Right ventricle myocardium superior (tissue), 1 donor: ENCODE measurements at places on chromosomes 1 and 21.

DNA sequence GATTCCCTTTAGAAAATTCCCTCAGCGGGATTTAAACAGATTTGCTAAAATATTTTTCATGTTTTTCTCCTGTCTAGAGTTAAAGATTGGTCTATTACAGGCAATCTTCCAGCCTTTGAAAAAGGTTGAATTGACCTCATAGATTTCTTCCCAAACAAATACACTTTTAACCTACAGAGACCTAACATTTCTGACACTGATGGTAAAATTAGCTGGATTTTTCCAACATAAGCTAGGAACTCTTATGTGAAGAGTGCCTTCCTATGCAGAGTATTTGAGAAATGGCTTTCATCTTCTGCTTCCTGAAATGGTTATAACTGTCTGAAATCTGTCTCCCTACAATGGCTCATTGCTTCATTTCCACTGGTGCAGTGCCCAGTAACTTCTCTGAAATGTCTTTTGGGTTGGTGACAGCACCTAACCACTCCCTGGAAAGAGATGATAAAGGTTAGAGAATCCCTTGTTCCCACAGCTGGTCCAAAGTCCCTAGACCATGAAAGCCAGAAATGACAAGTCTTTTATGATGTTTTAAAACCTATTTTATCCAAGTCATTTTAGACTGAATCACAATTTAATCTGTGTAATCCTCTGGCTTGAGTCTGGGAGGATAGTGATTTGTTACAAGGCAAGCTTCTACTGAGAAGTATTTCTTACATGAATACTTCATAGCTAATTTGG, 269.4 kb downstream of the BACH1 start:
- no peak for DNase-seq

- DNase-seq, result no peak
Observed at GRCh38 chr1:199177241-199177640, 538.4 kb downstream of the PTPRC start.

DNA sequence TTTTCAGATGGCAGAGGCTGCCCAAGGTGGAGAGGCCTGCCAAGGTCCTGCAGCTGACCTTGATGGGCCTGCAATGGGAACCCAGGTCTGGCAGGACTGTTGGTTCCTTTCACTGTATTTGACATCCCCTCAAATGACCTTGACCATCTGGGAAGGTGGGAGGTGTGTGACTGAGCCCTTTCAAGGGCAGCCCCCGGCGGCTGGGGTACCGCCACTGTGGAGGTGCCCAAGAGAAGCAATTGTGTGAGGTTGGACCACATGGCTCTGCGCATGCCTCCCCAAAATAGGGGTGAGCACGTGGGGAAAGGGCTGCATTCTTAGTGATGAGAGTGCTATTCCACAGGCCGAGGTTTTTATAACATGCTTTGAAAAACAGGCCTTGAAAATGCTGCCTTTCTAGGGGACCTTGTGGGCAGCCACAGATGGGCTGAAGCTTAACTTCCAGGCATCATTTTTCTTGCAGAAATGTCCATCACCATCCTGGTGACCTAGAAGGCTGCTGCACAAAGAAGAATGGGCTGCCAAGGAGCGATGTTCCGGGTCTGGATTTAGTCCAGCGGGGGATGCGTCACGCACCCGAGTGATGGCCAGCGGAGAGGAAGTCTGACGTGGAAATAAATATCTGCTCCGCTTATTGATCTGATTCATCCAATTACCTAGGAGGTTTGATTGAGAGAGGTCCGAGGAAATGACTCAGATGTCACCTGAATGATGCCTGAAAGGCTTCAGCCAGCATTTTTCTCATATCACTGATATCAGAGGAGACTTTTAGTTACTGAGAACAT, 16.5 kb upstream of the UTS2 start:
- DNase-seq, result no peak

GRCh38 chr1:30822966-30823581, 65.5 kb upstream of the LAPTM5 start:
- no peak for DNase-seq

DNA sequence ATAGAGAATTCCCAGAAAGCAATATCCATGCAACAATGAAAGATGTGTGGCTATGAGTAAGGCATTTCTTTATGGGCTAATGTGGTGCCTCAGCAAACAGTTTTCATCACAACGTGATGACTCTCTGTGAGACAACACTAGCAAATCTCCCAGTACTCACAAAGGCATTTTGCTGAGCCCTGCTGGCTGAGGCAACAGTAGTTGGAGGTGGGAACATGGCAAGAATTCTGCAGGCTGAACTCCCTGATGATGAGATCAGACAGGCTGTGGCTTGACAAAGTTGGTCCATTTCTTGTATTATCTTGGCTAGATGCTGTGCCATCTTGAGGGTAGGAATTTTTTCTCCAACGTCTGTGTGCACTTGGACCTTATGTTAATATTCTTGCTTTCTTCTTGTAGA, 24.6 kb downstream of the PROX1 start:
- DNase-seq, result no peak

DNA sequence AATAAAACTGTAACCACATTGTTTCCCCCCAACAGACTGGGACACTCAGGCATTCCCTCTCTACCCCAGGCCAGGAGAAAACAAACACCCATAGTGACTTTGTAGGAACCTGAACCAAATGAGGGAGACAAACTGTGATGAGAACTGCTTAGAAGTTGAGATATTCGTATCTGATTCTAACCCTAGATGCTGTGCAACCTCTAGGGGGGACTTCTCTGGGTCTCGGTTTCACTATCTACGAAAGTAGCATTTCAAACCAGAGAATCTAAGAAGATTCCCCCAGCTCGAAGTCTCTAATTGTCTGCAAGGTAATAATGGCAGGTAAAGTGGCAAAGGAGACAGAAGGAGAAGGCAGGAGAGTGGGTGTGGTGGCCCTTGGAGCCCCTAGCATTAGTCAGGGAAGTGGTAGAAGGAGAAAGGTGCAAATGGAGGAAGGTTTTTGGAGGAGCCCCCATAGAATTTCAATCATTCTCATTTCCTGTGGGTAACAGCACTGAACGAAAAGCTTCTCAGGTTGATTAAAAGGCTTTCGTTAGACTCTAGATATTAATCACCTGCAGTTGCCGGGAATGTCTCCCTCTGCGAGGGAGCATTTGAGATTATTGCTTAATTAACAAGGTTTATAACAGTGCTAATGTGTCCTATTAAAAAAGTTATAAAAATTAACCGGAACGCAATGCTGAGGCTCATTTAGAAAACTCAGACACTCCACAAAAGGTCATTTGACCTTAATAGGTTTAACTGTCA, 46.4 kb downstream of the BEND5 start:
- no peak for DNase-seq

- DNase-seq, result no peak
Observed at GRCh38 chr1:208048904-208049303, 138.0 kb upstream of the CD34 start.

GRCh38 chr1:225651872-225652728, 823 bp downstream of the ENAH start:
- no peak for DNase-seq

GRCh38 chr1:7478809-7479499, 292.1 kb upstream of the VAMP3 start:
- DNase-seq, result peak; percentile 85
